Effector memory CD8-positive, alpha-beta T cell (primary cell): ENCODE measurements at places on chromosomes 11 and 22.

GRCh38 chr11:95515371-95515770, 274.2 kb downstream of the FAM76B start:
- peaks cover 51% of the 10 kb centered on the region for H3K27me3 ChIP-seq
- no peak overlapping the region for H3K4me3 ChIP-seq
- no peak for DNase-seq
- H3K4me1 ChIP-seq, result no peaks in the 10 kb centered on the region
- no peak overlapping the region for H3K27ac ChIP-seq

- peaks cover 19% of the 10 kb centered on the region for H3K4me1 ChIP-seq
- peak overlapping the region; percentile 92 for H3K4me3 ChIP-seq
- peaks cover 3% of the 10 kb centered on the region for H3K36me3 ChIP-seq
- H3K27ac ChIP-seq, result no peak overlapping the region
These were observed 1.1 kb upstream of the NECTIN1 start for GRCh38 chr11:119729951-119730613.

DNA sequence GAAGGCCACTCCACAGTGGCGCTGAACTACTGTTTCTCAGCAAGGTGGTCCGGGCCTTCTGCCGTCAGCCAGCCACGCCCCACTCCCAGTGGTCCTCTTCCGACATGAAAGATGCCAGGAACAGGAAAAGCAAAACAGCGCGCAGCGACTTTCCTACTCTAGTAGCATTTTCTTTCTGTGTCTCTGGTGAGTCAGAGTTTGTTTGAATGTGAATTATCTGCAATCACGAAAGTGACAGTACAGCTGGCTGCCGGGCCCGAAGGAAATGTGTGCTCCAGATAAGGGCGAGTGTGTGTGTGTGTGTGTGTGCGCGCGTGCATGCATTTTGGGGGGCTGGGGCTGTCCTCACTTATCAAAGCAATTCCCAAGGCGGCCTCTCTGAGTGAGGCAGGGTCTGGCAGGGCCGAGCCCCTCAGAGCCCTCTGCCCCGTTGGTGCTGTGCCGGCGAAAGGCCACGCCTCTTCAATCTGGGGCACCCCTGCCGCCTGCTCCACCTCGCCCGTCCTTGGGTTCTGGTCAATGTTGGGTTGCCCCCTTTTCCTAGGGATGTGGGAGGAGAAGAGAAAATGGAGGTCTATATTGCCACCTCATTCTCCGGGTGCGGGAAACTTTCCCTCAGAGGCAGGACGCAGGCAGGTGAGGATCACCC, 288.5 kb downstream of the KIRREL3 start:
- DNase-seq, result no peak
- no peaks in the 10 kb centered on the region for H3K36me3 ChIP-seq
- no peak overlapping the region for H3K27ac ChIP-seq
- peaks cover 19% of the 10 kb centered on the region for H3K27me3 ChIP-seq
- no peaks in the 10 kb centered on the region for H3K4me1 ChIP-seq
- no peak overlapping the region for H3K4me3 ChIP-seq

GRCh38 chr11:95877291-95877690, 46.6 kb downstream of the MTMR2 start:
- H3K4me1 ChIP-seq, result no peaks in the 10 kb centered on the region
- H3K27ac ChIP-seq, result no peak overlapping the region
- H3K27me3 ChIP-seq, result no peaks in the 10 kb centered on the region
- no peak overlapping the region for H3K4me3 ChIP-seq
- no peak for DNase-seq

DNA sequence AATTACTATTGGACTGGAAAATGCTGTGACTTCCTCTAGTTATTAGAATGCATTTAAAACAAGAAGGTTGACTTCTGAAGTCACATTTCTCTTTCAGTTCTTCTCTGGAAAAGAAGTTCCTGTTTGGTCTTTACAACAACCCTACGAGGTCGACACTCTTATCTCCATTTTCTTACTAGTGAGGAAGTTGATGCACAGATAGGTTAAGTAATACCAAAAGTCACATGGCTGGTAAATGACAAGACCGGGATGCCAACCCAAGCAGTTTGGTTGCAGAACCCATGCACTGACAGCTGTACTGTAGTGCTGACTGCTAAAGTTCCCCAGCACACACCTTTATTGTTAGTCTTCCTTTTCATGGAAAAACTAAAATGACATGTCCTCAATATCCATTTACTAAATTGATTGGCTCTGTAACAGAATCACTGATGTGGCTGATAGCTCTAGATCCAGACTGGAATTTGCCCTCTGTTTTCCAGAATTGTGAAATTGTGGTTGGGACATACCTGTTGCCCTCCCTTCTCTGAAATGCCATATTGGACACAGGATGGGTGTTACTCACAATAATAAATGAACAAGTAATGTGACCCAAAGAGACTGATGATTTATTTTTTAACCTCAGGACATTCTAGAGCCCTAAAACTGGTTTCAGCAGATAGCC, 9.4 kb upstream of the TECTA start:
- H3K27me3 ChIP-seq, result no peaks in the 10 kb centered on the region
- H3K27ac ChIP-seq, result no peak overlapping the region
- no peak overlapping the region for H3K4me3 ChIP-seq

DNA sequence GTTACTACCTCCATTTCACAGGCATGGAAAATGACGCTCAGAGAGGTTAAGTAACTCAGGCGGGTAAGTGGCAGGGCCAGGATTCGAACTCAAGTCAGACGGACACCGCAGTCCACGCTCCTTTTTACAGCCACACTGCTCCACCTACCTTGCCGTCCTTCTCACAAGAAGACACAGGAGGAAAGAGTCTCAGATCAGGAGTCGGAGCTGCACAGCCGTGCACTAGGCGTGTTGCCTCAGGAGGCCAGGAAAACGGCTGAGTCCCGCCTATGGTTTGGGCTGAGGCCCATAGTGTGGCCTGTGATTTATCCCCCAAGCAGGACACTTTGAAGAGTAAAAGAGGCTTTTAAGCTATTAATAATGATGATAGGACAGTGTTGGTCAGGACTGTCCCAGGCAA, 44.7 kb upstream of the CD5 start:
- no peak for DNase-seq
- H3K27ac ChIP-seq, result no peak overlapping the region
- H3K4me3 ChIP-seq, result no peak overlapping the region
